NB4 (cell line): ENCODE measurements at places on chromosomes 6 and 20.

- DNase-seq = no peak
These were observed 21.2 kb upstream of the TTPAL start for GRCh38 chr20:44454306-44454963.

- peak; percentile 7 for DNase-seq
These were observed 1.0 kb downstream of the CLIC5 start for GRCh38 chr6:46014511-46015118.

DNA sequence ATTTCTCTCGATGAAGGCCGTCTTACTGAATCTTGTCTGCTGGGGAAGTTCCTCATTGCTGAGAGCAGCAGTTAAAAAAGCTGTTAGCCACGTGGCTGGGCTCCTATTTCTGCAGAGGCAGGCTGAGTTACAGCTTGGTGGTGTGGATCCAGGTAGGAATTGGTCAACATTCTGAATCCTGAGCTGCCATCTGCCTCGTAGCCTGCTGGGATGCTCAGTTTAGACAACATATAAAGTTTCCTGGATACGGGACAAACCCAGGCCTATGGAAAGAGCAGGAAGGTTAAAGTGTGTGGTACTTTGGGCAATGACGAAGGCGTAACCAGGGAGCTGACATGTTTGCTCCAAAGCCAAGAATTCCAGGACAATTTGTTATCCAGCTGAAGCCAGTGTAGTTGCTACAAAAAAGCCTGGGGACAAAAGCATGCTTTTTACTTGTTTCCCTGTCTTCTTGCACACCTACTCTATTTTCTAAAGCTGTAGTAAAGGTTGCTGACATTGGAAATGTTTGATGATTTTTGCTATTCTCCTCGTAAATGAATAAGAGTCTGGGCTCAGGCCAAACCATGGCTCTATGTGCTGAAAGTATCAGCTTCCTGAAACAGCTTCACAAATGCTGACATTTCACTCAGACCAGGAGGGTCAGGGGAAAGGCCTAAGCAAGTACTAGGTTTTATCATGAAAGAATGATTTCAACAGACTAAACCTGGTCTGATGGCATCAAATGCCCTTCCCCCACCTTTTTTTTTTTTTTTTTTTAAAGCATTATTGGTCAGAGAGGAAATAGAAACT, 12.4 kb upstream of the MYLK2 start:
- DNase-seq = peak; percentile 24

GRCh38 chr6:119147101-119148053, 68.9 kb upstream of the FAM184A start:
- DNase-seq = peak; percentile 94

DNA sequence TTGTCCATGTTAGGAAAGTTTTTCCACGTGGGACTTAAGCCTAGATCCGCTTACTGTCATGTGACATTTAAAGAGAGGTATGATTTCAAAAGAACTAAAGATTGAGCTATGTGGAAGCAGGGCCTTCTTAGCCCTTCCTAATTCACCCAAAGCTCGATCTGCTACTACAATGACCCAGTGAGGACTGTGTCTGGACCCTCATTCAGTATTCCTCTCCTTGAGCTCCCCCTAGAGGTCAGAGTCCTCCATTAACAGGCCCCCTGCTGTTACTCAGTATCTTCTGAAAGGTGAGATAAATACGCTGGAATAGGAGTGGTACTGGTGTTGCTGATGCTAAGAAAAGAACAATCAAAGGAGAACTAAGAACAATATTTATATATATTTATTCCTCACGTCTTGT, 414.0 kb downstream of the GJA1 start:
- DNase-seq = peak; percentile 87

- no peak for DNase-seq
These were observed 387.8 kb downstream of the BMP2 start for GRCh38 chr20:7155282-7155681.

DNA sequence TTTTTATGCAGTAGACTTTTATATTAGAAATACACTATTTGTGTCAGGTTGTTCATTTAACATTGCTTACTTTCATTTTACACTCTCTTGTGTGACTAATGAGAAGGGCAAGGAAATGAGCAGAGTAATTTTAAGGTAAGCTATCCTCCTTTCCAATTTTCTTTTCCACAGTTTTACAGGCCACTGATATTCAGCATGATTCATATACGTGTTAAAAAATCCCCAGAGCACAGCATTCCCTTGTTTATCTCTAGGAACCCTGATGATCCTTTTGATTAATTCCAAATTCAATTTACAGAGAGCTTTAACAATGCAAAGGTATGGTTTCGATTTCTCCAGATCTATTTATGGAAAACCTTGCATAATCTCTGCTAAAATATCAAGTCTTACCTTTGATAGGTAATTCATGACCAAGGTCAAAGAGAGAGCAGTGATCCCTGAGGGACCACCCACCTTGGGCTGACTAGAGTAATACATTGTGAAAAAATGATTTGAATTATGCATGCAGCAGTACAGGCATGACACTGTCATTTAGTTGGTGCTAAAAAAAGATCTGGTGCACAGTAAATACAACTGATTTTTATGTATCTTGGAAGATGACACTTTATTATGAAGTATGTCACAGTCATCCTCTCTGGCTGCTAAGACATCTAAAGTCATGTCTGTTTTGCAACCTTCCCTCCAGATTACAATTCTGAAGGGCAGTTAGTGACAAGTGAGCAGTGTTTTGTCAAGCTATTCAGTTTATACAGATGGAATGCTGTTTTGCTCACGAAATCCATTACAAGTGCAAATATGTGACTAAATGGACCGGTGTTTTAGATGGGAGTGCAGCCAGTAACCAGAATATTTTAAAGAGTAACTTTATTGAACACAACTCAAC, 736.6 kb downstream of the EPHA7 start:
- no peak for DNase-seq

DNA sequence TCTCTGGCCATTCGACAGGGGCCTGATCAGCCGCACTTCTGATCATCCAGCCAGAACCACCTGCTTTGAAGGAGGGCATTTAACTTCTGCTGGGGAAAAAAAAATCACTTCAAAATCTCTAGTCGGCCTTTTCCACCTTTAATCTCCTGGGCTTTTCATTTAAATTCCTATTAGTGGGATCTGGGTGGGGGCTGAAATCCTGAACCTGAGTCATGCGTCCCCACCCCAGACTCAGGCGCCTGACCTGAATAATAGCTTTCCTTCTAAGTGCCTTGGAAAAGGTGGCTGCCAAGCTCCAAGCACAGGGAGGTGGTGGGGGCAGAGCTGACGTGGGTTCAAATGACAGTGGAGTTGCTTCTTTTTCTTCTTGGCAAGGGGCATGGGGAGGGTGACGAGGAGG, 246.0 kb upstream of the EXOC2 start:
- no peak for DNase-seq

- no peak for DNase-seq
These were observed 12.4 kb upstream of the MAK start for GRCh38 chr6:10850728-10851127.

GRCh38 chr20:22004946-22005345, 299.5 kb downstream of the PAX1 start:
- peak; percentile 11 for DNase-seq

DNA sequence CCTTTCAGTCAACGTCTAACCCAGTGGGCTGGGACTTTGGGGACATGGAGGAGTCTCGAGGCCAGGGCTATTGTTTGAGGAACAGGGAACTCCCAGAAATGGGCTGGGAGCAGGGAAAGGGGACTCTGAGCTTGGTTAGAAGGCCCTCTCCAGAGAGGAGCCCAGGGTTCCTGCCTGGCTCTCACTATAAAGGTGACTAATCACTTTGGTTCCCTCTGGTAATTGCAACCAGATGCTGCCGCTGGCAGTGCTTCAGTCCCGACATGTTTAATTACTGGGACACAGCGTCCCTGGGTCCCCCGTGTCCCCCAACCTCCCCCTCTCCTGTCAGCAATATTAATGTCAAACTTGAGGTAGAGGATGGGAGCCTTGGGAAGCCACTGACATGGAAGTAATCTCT, 5.0 kb upstream of the GDF5 start:
- DNase-seq = no peak

GRCh38 chr6:5833120-5833519, 173.6 kb downstream of the NRN1 start:
- DNase-seq = no peak

GRCh38 chr20:1204113-1204512, 859 bp downstream of the C20orf202 start:
- no peak for DNase-seq

- peak; percentile 8 for DNase-seq
These were observed 192.0 kb downstream of the ALDH8A1 start for GRCh38 chr6:134757911-134758361.

- no peak for DNase-seq
These were observed 150.1 kb downstream of the HAO1 start for GRCh38 chr20:7790189-7790588.

DNA sequence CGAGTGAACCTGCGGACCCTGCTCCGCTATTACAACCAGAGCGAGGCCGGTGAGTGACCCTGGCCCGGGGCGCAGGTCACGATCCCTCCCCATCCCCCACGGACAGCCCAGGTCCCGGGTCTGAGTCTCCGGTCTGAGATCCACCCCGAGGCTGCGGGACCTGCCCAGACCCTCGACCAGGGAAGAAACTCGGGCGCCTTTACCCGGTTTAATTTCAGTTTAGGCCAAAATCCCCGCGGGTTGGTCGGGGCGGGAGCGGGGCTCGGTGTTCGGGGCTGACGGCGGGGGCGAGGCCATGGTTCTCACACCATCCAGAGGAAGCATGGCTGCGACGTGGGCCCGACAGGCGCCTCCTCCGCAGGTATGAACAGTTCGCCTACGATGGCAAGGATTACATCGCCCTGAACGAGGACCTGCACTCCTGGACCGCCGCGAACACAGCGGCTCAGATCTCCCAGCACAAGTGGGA, 46.9 kb upstream of the TRIM26 start:
- peak; percentile 8 for DNase-seq

DNA sequence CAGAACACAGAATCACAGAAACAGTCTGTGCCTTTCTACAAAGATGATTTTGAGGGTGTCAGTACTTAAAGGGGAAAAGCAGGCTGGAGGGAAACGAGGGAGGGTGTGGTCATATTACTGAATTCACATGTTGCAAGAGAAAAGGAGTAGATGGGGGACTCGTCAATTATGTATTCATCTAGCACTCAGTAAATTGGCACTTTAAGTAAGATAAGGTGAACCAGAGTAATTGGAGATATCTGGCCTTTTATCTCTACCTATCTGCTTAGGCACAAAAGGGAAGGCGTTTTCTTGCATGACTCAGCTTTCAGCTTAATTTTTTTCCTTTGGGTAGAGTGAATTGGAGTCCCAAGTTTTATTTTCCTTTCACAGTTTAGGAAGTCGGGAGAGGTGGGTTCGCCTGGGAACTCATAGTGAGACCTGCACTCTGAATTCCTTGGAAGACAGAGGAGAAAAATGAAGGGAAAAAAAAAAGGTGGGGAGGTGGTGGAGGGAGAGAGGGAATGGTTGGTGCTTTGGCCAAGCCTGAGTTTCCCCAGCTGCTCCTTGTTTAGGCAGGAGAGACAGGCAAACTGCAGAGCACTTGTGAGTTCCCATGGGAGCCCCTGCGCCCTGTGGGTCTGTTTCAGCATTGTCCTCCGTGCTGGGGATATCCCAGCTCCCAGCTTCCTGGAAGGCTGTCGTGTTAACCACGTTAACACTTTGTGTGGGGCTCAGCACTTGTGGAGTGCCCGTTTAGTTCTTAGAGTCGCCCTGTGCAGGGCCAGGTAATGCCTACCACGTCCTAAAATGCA, 19.7 kb upstream of the GTSF1L start:
- DNase-seq = peak; percentile 58

DNA sequence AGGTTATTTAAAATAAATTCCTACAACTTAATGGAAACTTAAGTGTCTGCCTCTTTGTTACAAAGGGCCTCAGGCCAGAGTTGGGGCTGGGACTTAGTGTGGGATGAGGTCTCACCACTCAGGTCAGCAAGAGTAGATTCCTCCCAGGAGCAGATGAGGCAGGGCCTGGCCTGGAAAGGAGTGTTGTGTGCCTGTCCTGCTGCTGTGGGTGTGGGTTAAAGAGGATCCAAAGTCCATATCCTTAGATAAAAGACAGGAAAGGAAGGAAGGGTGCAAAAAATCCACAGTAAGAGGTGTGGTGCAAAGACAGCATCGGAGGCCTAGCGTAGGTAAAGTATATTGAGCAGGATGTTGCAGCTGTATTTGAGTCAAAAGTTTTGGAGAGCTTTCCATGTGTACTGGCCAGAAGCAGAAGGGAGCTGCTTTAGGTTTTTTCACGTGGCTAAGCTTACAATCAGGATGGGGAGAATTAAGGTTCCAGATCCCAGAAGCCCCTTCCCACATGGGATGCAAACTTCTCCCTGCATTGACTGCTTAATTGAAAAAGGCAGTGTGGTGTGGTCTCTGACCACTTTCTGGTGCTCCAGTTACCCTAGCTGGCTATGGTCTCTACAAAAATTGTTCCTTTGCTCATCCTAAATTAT, 12.8 kb upstream of the PLCG1 start:
- no peak for DNase-seq

DNA sequence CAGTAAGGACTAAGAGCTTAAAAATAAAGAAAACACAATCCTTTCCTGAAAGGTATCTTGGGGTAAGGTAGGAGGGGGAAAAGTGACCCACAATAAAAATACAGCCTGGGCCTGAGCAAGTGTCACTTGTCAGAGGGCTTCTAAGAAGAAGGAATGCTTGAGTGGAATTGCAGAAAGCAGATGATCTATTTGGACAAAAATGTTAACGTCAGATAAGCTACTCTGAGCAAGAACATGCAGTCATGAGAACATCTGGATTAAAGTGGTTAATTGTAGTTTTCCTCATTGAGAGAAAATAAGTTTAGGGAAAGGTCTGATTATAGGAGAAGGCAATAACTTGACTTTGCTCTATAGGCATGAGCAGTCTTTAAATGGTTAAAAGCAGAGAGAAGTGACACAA, 581.9 kb downstream of the HTR1B start:
- no peak for DNase-seq

- DNase-seq = no peak
These were observed 178.8 kb upstream of the BTBD3 start for GRCh38 chr20:11738852-11739251.

- DNase-seq = no peak
These were observed 210.1 kb upstream of the FUT9 start for GRCh38 chr6:95805699-95806098.

- no peak for DNase-seq
These were observed 393.5 kb upstream of the NRSN1 start for GRCh38 chr6:23732521-23732920.

DNA sequence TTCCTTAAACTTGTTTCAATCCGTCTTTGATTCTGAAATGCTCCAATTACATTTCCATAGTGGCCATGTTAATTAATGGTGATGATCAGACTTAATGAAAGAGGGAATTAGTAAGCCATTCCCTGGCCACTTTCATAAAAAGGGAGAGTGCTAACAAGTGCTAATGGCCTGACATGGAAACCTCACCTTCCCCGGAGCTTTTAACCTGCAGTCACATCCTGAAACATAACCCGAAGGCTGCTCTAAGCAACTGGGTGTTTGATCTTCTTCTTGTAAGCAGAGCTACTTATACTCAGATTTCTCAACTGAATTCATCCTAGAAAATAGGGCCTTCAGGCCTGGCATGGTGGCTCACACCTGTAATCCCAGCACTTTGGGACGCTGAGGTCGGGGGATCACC, 67.1 kb upstream of the ZMYND8 start:
- DNase-seq = no peak

DNA sequence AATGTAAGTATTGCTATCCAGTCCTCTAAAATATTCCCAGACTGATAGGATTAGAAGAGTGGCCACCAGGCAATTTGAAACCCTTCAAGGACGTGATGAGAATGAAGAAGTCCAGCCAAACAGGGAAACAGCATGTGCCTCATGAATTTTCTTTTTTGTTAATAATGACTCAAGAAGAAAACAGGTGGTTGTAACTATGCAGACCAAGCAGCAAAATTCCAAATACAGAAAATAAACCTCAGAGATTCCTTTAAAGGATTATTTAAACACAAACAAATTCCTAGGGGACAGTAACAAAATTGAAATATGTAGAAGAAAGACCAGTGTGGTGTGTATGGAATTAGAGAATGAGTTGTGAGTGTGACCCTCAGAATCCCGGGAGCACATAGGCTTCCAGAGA, 239.2 kb downstream of the KCNQ5 start:
- DNase-seq = no peak
